Anterior cingulate cortex (tissue), 58 donors: ENCODE measurements at places on chromosomes 12 and 14.

DNA sequence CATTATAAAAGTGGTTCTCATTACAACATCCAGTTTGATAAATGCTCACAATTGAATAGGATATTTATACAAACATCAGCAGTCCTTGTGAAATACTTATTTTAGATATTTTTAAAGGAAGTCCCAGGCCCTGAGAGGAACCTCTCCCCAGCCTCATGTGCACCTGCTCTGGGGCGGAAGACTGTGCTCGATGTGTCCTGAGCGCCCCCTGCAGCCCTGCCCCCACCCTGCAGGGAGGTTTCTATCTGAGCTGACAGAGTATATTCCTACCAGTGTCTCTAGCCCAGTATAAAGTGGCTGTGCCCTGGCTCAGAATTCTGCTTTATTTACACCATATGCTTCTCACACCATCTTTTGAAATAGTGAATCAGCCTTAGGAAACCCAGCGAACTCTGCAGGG is 1349.1 kb downstream of the TMEM121 start:
- DNase-seq, result no peak

GRCh38 chr12:115388139-115388538 is 704.2 kb upstream of the TBX3 start:
- no peak for DNase-seq

- no peak for DNase-seq
These were observed 13.2 kb upstream of the SALL2 start for GRCh38 chr14:21539189-21539940.

DNA sequence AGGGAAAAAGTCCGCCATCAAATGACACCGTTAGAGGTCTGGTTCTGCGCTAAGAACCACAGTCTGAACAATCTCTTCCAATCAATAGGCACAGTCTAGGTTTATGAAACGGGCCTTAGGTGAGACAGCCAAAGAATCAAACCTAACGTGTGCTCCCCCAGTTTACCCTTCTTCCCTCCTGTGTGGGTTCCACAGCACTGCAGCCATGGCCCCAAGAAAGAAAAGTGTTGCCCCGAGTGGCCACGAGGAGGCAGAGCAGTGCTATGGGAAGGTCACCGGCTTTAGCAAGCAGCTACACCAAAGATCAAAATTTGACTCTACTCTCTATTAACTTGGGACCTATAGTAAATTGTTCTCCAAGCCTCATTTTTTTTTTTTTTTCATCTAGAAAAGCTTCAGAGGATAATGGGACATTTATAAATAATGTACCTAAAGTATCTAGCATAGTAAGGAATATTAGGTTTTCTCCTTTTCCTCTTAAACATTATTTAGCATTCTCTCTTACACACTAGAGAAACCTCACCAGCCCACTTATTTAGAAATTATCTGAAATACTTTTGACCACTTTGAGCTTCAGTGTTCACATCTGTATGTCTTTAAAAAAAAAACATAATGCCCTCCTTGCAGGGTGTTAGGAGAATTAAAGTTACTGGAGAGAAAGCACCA is 70.2 kb upstream of the GPHB5 start:
- peak; percentile 34 for DNase-seq

GRCh38 chr12:52857500-52857899 is 8.7 kb upstream of the KRT78 start:
- DNase-seq, result no peak

GRCh38 chr14:78598046-78598920 is 428.1 kb downstream of the NRXN3 start:
- no peak for DNase-seq

DNA sequence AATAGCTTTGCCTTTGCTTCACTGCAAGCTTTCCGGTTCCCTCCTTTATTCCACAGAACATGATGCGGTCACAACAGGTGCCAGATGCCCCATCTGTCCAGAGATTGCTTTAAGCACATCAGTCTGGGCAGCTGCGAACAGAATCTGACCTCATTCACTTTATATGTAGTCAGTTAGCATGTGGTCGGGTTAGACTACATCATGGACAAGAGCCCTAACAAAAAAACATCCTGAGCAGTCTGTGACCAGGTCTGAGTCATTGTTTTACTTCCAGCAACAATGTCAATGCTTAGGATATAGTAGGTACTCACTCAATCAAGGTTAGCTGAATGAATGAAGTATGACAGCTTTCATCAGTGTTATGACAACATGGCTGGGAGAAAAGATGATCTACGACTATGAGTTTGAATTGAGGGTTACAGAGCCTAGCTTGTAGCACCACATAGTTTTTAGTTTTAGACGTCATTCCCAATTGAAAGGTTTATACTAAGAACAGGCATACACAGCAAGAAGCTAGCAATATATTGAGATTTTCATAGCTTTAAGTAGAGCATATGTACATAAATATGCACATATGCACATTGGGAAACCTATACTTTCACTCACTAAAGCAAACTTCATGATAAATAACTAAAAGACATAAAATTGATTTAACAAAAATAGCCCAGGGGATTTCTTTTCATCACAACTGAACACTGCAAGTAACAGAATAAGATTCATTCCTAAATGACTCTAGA is 64.2 kb upstream of the TMCC3 start:
- DNase-seq, result no peak

GRCh38 chr14:25069879-25070278 is 19.9 kb upstream of the STXBP6 start:
- DNase-seq, result no peak

DNA sequence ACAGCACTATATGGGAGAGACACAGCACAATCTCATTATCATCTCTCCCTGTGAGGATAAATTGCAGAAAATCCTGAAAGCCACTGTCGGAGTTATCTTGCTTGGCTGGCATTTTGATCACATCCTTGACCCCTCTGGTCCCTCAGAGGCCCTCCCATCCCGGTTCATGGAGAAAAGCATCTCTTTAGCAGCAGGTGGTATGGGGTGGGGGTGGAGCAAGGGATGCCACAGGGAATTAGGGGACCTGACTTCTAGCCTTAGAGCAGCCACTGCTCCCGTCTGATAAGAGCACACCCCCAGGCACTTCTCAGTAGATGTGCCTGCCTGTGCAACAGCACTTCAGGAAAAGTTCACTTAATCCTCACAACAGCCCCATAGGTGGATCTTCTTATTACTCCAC is 38.6 kb downstream of the GRIN2B start:
- no peak for DNase-seq

- no peak for DNase-seq
These were observed 670.0 kb upstream of the NOVA1 start for GRCh38 chr14:27267876-27268275.

- no peak for DNase-seq
These were observed 14.5 kb upstream of the NAV3 start for GRCh38 chr12:77816196-77816595.

GRCh38 chr12:41514907-41515306 is 326.8 kb downstream of the PDZRN4 start:
- no peak for DNase-seq

- no peak for DNase-seq
These were observed 52.5 kb downstream of the SSPN start for GRCh38 chr12:26247873-26248272.

DNA sequence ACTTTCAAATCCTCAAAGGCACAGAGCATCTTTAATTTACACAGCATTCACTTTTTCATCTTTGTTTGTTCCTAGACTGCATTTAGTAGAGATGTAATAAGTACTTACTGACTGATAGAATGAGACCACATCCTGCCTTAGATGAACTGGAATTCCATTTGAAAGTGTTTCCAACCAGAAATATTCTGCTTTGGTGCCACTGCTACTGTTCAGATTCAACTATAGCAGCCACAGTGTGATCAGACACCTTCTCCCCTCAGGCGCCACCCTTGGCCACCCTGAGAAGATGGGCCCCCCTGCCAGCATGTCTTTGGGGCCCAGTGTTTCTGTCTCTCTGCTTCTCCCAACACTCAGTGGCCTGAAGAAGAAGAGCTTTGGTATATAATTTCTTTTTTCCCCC is 449.1 kb downstream of the RAD51B start:
- no peak for DNase-seq

- no peak for DNase-seq
These were observed 536.3 kb upstream of the CCDC196 start for GRCh38 chr14:65949711-65950516.

GRCh38 chr14:90669731-90670130 is 146.5 kb downstream of the TTC7B start:
- DNase-seq, result no peak

- no peak for DNase-seq
These were observed 269.1 kb downstream of the EMP1 start for GRCh38 chr12:13465635-13466034.

GRCh38 chr12:31849090-31849687 is 110.0 kb upstream of the RESF1 start:
- no peak for DNase-seq

- no peak for DNase-seq
These were observed 406.4 kb downstream of the SNAPC1 start for GRCh38 chr14:62168564-62169155.

- no peak for DNase-seq
These were observed 15.6 kb downstream of the JDP2 start for GRCh38 chr14:75443203-75443969.

GRCh38 chr12:14390870-14391530 is 25.5 kb downstream of the ATF7IP start:
- DNase-seq, result no peak

DNA sequence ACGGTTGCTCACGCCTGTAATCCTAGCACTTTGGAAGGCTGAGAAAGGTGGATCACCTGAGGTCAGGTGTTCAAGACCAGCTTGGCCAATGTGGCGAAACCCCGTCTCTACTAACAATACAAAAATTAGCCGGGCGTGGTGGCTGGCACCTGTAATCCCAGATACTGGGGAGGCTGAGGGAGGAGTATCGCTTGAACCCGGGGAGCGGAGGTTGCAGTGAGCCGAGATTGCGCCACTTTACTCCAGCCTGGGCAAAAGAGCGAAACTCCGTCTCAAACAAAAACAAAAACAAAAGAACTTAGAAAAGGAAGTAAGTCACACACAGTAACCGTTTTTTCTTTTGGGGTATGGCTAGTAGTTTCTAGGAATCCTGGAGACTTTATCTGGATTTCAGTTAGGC is 1.7 kb upstream of the PALS1 start:
- no peak for DNase-seq

GRCh38 chr12:31026202-31026601 is 47.5 kb upstream of the DDX11 start:
- no peak for DNase-seq

DNA sequence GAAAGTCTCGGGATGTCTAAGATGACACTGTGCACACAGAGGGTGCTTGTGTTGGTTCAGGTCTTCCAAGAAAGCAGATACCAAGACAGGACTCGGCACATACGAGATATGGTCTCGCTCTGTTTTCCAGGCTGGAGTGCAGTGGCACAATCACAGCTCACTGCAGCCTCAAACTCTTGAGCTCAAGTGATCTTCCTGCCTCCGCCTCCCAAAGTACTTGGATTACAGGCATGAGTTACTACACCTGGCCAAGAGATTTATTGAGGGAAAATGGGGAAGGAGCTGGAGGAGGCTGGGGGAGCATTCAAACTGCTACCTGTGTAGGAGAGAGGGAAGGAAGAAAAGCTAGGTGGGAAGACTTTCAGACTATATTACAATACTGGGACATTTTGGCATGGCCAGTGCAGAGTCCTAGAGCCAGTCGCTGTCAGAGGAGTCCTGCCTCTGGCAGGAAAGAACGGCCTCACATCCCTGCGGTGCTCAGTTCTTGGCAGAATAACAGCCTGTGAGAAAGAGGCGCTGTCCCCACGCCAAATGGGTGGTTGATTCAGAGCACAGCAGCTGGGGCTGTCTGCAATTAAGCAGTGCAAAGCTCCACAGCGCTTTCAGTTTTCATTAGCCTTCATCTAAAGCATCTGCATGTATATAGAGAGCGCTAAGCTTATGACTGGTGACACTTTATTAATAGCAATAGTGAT is 18.3 kb downstream of the SLC17A8 start:
- DNase-seq, result peak; percentile 57

- no peak for DNase-seq
These were observed 36.0 kb downstream of the MAP3K9 start for GRCh38 chr14:70773182-70773862.

DNA sequence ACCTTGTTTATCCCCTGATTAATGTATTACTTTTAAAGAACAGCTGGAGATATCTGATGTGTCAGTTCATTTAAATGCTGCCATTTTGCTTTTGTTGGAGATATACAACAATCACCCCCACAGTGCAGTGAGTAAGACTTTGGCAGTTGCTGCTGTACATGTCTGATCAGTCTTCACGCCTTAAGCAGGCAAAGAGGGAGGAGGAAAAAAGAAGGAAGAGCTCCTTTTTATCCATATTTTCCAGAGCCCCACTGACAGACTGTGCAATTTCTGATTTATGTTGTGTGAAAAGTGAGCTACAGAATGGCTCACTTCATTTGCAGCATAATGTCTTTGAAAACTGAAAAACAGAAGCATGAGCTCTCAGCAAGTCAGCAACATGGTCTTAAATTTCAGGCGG is 319.7 kb upstream of the LRIG3 start:
- no peak for DNase-seq

GRCh38 chr12:45268672-45269411 is 52.9 kb downstream of the ANO6 start:
- no peak for DNase-seq

DNA sequence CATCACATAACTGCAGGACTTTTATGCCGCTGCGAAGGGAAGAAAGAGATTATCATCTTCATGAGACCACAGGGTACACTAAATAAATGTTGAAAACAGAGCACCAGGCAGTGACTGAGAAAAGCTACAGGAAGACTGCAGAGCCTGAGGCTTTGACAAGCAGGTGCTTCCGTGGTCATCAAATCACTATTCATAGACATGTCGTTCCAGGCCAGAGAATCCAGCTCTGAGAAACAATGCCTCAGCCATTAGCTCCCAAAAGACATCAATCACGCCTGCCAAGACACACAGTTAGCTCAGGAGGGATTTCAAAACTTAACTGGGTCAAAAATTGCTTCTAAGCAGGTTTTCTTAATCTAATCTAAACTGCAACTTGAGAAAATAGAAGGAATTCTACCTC is 47.2 kb upstream of the GARIN6 start:
- DNase-seq, result no peak

DNA sequence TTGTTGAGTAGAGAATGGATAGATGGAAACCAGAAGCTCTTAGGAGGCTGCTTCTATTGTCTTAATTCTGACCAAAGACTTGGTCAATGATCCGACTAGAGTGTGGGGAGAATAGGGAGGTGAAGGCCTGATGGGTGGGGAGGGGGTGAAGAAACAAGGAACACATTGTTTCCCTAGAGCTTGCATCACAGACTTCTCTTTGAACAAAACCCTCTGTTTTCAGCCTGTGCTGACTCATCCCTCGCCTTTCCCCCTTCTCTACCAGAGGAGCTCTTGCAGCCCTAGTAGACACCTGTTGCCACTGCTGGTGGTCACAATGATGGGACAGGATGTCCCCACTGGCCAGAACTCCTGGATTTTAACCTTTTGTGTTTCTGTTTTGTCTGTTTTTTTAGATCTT is 46.8 kb upstream of the CISTR start:
- peak; percentile 40 for DNase-seq

GRCh38 chr14:55625481-55625880 is 45.5 kb downstream of the KTN1 start:
- no peak for DNase-seq
